ENCODE measurements at places on chromosomes 5 and 9.

DNA sequence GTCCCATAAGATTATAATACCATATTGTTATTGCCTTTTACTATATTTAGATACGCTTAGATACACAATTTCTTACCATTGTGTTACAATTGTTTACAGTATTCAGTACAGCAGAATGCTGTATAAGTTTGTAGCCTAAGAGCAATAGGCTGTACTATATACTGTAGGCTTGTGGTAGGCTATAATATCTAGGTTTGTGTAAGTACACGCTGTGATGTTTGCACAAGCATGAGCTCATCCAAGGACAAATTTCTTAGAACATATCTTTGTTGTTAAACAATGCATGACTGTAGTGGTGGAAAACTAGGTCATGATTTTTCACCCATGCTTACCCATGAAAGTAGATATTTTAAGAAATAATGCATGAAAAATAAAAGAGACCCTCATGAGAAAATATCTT lies 509.4 kb upstream of the CDH18 start:
- DNase-seq: no peak

DNA sequence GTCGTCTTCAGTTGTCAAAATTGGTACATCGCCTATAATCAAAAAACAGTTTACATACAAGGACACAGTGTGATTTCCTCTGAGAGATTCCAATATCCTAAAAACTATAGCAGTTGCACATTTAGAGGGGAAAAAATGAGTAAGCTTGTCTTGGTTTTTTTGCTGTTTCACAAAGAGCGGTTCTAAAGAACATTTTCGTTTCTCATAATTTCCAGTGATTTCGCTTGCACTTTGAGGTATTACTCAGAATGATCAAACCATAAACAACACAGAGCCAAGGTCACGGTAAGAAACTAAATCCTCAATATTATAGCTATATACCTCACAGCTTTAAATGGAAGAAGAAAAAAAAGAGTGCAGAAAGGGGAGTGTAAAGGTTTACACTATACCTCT lies 861 bp downstream of the MTX3 start:
- no peak for DNase-seq

DNA sequence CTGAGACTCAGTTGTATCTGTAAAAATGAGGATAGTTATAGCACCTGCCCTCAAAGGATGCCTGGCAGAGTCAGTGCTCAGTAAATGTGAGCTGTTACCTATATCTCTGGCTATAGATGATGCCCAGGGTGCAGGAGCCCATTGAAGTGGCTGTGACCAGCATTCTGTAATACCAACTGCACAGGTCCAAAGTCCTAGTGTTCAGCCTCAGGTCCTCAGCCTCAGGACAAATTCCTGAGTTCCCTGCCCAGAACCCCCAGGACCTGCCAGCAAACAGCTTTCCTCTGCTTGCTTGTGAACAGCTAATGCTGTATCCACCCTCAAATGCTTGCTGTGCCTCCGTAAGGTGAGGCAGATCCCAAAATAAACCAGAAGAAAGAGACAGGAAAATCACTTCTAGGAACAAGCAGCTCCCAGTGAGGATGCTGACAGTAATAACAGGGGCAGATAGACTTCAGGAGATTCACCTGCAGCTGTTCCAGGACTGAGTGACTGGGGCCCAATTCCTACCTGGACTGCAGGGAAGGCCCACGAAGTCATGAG lies 80.8 kb downstream of the SIL1 start:
- no peak for DNase-seq

DNA sequence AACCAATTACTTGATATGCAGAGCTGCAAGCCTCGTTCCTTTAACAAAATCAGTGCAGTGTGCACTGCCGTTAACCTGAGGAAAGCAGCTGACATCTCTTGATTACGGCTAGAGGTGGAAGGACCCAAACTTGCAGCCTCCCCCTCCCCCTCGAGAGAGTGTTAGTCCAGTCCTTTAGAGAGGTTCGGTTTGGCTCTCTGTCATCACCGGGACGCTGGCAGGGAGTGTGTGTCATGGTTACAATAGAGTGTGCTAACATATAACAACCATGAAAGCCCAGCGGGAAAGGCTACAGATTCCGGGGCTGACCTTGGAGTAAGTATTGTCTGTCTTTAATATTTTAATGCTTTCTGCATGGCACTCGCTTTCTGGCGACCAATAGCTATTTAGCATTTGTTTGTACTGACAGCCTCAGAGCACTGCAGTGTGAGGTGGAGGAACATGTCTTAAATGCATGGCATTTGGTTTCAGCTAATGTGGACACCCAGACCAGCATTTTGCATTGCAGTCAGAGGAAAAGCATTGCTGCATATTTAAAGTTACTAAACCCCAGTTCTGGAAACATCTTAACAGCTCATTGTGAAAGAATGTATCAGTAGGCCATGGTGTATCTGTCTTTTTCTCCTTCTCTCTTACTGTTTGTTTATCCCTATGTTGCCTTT lies 237.5 kb downstream of the CD180 start:
- DNase-seq: no peak

GRCh38 chr5:39211773-39212172 lies 7.6 kb downstream of the FYB1 start:
- no peak for DNase-seq

DNA sequence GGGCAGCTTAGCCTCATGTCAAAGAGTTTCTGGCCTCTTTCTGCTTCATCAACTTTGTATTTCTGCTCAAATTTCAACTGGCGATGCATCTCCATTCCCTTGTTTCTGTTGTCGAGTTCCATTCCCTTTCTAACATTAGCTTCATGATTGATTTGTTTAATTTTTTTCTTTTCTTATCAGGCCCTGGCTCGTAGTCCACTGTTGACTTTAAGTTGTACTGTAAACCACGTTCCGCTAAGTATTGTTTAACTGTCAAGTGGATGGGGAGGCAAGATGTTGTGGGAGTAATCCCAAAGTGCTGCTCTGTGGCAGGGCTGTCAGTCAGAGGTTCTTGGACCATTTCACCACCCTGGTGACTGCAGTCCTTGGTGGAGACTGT lies 309.1 kb downstream of the PSAT1 start:
- no peak for DNase-seq

GRCh38 chr5:177440211-177440989 lies 6.2 kb upstream of the PRR7 start:
- no peak for DNase-seq
